Activated naive CD8-positive, alpha-beta T cell treated with anti-CD3 and anti-CD28 coated beads, Interleukin-2, amount 10 ng/mL, durations not matched to agents 7 days and 5 days (primary cell): ENCODE measurements at places on chromosomes 7 and 10.
A peak's percentile ranks its signal among the peaks of the same experiment; 100 is the strongest.

- DNase-seq, result no peak
- H3K27me3 ChIP-seq, result no peaks in the 10 kb centered on the region
- H3K4me1 ChIP-seq, result no peaks in the 10 kb centered on the region
- H3K36me3 ChIP-seq, result no peaks in the 10 kb centered on the region
- no peak overlapping the region for H3K27ac ChIP-seq
Observed at GRCh38 chr7:45716380-45717203, 142.4 kb downstream of the ADCY1 start.

GRCh38 chr10:964988-965417 is 23.2 kb upstream of the GTPBP4 start:
- H3K36me3 ChIP-seq, result no peaks in the 10 kb centered on the region
- H3K4me3 ChIP-seq, result no peak overlapping the region
- DNase-seq, result no peak

GRCh38 chr10:44975431-44976331 is 2.9 kb downstream of the DEPP1 start:
- DNase-seq, result no peak
- H3K4me3 ChIP-seq, result no peak overlapping the region
- peak overlapping the region; percentile 51 for H3K27ac ChIP-seq
- peaks cover 2% of the 10 kb centered on the region for H3K4me1 ChIP-seq

- no peak overlapping the region for H3K27ac ChIP-seq
- H3K4me3 ChIP-seq, result no peak overlapping the region
- DNase-seq, result no peak
- no peaks in the 10 kb centered on the region for H3K27me3 ChIP-seq
Observed at GRCh38 chr7:84013616-84014240, 180.9 kb downstream of the SEMA3A start.

GRCh38 chr7:135792363-135792668 is 43.7 kb upstream of the FAM180A start:
- no peak for DNase-seq
- H3K27ac ChIP-seq, result no peak overlapping the region
- peaks cover 12% of the 10 kb centered on the region for H3K27me3 ChIP-seq
- H3K36me3 ChIP-seq, result no peaks in the 10 kb centered on the region

- DNase-seq, result no peak
- H3K4me3 ChIP-seq, result no peak overlapping the region
- no peak overlapping the region for H3K27ac ChIP-seq
- H3K4me1 ChIP-seq, result peaks cover 18% of the 10 kb centered on the region
Observed at GRCh38 chr10:72695496-72695895, 3.6 kb downstream of the MCU start.

DNA sequence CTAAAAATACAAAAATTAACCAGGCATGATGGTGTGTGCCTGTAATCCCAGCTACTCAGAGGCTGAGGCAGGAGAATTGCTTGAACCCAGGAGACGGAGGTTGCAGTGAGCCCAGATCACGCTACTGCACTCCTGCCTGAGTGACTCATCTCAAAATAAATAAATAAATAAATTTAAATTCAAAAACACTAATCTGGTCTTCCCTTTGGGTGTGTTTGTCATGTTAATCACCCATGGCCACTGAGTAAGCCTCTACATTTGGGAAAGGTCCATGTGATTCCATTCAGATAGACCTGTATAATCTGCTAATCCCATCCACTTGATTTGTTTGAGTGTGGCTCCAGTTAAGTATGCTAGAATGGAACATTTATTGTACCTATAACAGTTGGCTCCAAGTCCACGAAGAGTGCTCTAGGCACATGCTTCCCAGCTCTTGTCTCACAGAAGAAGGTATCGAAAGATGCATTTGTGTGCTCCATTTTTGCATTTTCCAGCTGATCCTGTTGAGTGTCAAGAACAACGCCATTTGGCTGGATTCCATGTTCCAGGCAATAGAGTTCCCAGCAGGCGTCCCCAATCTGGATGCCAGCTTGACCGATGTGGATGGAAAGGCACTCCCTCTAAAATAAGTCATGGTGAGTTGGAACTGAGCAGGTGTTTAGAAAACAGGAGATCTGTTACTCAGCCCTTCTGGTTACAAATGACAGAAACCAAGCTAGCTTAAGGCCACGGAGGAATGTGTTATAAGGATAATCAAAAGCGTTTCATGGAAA is 4.0 kb downstream of the TUBAL3 start:
- no peak overlapping the region for H3K4me3 ChIP-seq
- DNase-seq, result no peak
- H3K4me1 ChIP-seq, result no peaks in the 10 kb centered on the region

DNA sequence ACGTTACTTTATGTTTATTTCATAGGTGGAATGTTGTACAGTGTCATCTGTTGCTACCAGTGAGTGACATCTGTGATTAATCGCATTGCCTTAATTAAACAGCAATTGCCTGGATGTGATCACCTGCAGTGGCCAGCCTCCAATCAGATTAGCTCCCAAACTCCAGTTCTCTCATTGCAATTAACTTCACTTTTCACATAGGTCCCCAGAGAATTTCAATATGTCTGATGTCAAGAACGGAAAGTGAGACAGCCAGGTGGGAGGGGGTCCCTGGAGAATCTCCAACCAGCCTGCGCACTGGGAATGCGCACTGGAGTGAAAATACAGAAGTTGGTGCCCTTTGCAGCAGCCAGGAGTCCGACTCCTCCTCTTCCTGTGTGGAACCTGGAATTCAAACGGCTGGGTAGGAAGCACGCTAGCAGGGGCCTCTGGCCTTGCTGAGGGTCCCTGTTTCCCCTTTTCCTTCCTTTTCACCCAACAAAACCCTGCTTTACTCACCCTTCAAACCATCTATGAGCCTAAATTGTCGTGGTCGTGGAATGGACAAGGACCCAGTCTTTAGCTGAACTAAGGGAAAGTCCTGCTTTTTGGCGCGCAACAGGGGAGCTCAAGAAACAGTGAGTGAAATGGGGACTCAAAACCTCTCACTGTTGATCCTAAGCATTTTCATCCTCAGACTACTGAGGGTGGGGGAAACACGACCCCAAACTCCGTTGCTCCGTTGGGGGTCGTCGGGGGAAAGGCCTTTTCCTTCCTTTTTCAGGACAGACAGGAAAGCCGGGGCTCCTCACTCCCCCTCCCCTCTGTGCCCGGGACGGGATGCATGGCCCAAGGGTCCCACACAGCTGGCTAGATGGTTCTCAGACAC is 1355.5 kb upstream of the LRRTM3 start:
- H3K27me3 ChIP-seq, result no peaks in the 10 kb centered on the region
- H3K4me1 ChIP-seq, result no peaks in the 10 kb centered on the region
- no peak for DNase-seq
- H3K4me3 ChIP-seq, result no peak overlapping the region

- H3K27ac ChIP-seq, result peak overlapping the region; percentile 11
- peaks cover 62% of the 10 kb centered on the region for H3K4me1 ChIP-seq
- DNase-seq, result peak; percentile 49
Observed at GRCh38 chr10:119493155-119493554, 49.4 kb downstream of the RGS10 start.

GRCh38 chr7:131302876-131303707 is 24.6 kb upstream of the MKLN1 start:
- peaks cover 7% of the 10 kb centered on the region for H3K36me3 ChIP-seq
- peaks cover 5% of the 10 kb centered on the region for H3K27me3 ChIP-seq
- DNase-seq, result no peak
- no peak overlapping the region for H3K4me3 ChIP-seq

- no peak for DNase-seq
- peak overlapping the region; percentile 86 for H3K27ac ChIP-seq
- H3K4me3 ChIP-seq, result peak overlapping the region; percentile 85
- peaks cover 29% of the 10 kb centered on the region for H3K4me1 ChIP-seq
- peaks cover 30% of the 10 kb centered on the region for H3K36me3 ChIP-seq
Observed at GRCh38 chr10:104268405-104268712, 625 bp upstream of the GSTO2 start.

GRCh38 chr7:132500727-132501440 is 75.4 kb downstream of the PLXNA4 start:
- H3K36me3 ChIP-seq, result peaks cover 41% of the 10 kb centered on the region
- peaks cover 7% of the 10 kb centered on the region for H3K4me1 ChIP-seq
- peaks cover 3% of the 10 kb centered on the region for H3K27me3 ChIP-seq
- no peak overlapping the region for H3K4me3 ChIP-seq

DNA sequence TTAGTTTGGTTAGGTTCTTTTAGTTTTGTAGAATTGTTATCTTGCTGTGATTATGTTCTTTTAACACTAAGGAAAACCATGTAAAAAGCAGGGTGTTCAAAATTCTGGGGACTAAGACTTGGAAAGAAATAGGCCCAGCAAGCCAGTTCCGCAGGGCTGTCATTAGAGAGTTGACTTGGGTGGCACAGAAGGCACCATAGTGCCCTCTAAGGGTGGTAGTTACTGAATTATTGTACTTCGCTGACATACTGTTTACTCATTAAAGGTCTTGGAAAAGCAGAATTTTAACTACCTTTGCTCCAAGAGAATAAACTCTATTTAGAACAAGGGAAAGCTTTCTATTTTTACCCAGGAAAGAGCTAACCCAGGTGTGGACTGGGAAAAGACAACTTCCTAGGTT is 86.5 kb downstream of the OTUD1 start:
- no peak overlapping the region for H3K4me3 ChIP-seq
- no peak overlapping the region for H3K27ac ChIP-seq
- no peak for DNase-seq
- no peaks in the 10 kb centered on the region for H3K36me3 ChIP-seq
- no peaks in the 10 kb centered on the region for H3K4me1 ChIP-seq

GRCh38 chr10:29646238-29646902 is 11.6 kb upstream of the SVIL start:
- peaks cover under 1% of the 10 kb centered on the region for H3K27me3 ChIP-seq
- H3K4me1 ChIP-seq, result peaks cover 34% of the 10 kb centered on the region
- no peaks in the 10 kb centered on the region for H3K36me3 ChIP-seq
- DNase-seq, result no peak
- no peak overlapping the region for H3K27ac ChIP-seq
- peak overlapping the region; percentile 16 for H3K4me3 ChIP-seq

- peak overlapping the region; percentile 10 for H3K4me3 ChIP-seq
- H3K36me3 ChIP-seq, result peaks cover 16% of the 10 kb centered on the region
- no peak for DNase-seq
- no peak overlapping the region for H3K27ac ChIP-seq
Observed at GRCh38 chr10:59865101-59865500, 41.3 kb downstream of the CCDC6 start.

- H3K36me3 ChIP-seq, result no peaks in the 10 kb centered on the region
- H3K27ac ChIP-seq, result no peak within 1 kb of the TSS
- DNase-seq, result no peak
- peaks cover 9% of the 10 kb centered on the region for H3K27me3 ChIP-seq
Observed at GRCh38 chr10:121988361-121989324, at the start of gene TACC2. TACC2 (plus strand) TSS chr10:121989163; CDS start chr10:122021982, 32,819 bp downstream.

GRCh38 chr7:139748373-139748765 is 29.4 kb downstream of the HIPK2 start:
- no peaks in the 10 kb centered on the region for H3K36me3 ChIP-seq
- DNase-seq, result no peak
- peaks cover 10% of the 10 kb centered on the region for H3K4me1 ChIP-seq
- no peaks in the 10 kb centered on the region for H3K27me3 ChIP-seq
- H3K27ac ChIP-seq, result no peak overlapping the region

DNA sequence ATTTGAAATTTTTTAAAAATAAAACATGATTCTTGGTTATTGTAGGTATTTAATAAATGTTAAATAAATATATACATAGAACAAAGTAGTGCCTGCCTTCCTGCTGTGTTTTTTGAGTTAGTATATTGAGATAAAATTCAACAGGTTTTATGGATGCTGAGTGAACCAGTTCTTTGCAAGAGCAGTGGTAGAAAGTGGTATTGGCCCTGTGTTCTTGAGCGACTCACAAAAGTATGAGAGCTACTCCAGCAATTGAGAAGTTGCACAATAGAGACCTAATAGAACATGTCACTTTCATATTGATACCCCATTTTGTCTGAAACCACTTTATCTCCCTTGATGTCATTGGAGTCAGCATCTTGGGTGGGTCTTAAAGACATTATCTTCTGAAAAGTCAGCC is 32.6 kb upstream of the GJD4 start:
- H3K27ac ChIP-seq, result no peak overlapping the region
- H3K4me3 ChIP-seq, result no peak overlapping the region
- H3K36me3 ChIP-seq, result peaks cover 23% of the 10 kb centered on the region
- no peaks in the 10 kb centered on the region for H3K27me3 ChIP-seq

GRCh38 chr10:74728225-74728624 is 98.2 kb upstream of the KAT6B start:
- no peak overlapping the region for H3K4me3 ChIP-seq
- peaks cover 3% of the 10 kb centered on the region for H3K4me1 ChIP-seq
- DNase-seq, result no peak
- H3K36me3 ChIP-seq, result peaks cover 1% of the 10 kb centered on the region

GRCh38 chr7:104288137-104288536 is 40.3 kb upstream of the LHFPL3 start:
- no peaks in the 10 kb centered on the region for H3K27me3 ChIP-seq
- no peaks in the 10 kb centered on the region for H3K4me1 ChIP-seq
- no peak overlapping the region for H3K4me3 ChIP-seq
- H3K27ac ChIP-seq, result no peak overlapping the region
- no peaks in the 10 kb centered on the region for H3K36me3 ChIP-seq

- DNase-seq, result no peak
- H3K4me1 ChIP-seq, result no peaks in the 10 kb centered on the region
- peaks cover 4% of the 10 kb centered on the region for H3K27me3 ChIP-seq
- no peak overlapping the region for H3K27ac ChIP-seq
Observed at GRCh38 chr10:34861293-34862021, 46.4 kb upstream of the PARD3 start.

GRCh38 chr10:4028027-4028471 is 243.0 kb upstream of the KLF6 start:
- DNase-seq, result no peak
- no peak overlapping the region for H3K4me3 ChIP-seq
- no peaks in the 10 kb centered on the region for H3K27me3 ChIP-seq
- H3K27ac ChIP-seq, result no peak overlapping the region
- peaks cover 3% of the 10 kb centered on the region for H3K36me3 ChIP-seq

DNA sequence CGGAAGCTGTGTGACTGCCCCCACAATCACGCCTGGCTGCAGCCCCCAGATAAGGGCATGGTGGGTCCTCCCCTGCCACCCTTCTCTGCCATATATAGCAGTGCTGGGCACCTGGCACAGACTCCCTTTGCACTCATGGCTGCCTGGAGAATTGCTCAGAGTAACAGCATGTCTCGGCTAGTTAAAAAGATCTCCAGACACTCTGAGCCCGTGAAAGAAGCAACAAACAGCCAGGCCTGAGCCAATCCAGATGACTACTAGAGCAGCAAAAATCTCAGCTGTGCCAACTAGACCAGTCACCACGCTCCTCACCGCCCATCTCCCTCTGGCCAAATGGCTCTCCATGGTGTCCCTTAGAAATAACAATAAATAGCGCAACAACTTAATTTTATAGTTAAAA is 71.3 kb downstream of the PARD3 start:
- peaks cover 2% of the 10 kb centered on the region for H3K4me1 ChIP-seq
- no peak for DNase-seq
- peaks cover 21% of the 10 kb centered on the region for H3K27me3 ChIP-seq
- no peaks in the 10 kb centered on the region for H3K36me3 ChIP-seq
- no peak overlapping the region for H3K4me3 ChIP-seq

DNA sequence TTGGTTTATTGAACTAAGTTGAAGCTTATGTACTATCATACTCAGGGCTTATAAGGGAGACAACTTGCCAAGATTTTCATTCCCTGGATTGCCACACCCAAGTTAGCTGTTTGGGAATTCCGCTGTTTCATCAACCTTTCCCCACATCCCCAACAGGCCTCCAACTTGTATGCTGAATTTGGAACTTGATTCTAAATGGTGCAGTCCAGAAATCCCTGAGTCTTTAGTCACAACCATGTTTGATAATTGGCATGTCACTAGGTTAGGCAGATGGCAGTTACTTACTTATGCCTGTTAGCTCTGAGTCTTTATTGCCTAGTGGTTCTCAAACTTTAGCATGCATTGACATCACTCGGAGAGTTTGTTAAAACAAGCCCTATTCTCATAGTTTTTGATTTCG is 135.4 kb upstream of the PRPS1L1 start:
- no peaks in the 10 kb centered on the region for H3K4me1 ChIP-seq
- DNase-seq, result no peak
- H3K27me3 ChIP-seq, result no peaks in the 10 kb centered on the region
- no peak overlapping the region for H3K4me3 ChIP-seq
- no peaks in the 10 kb centered on the region for H3K36me3 ChIP-seq
